ENCODE measurements at places on chromosomes 1 and 21. TPM values are rescaled to one million over a fixed set of nuclear protein-coding genes. Genes with fewer than 3 reads are reported as not detected.

LEMD1 gene
- not detected for total RNA-seq

OR2W3 gene
- 1.7 TPM for total RNA-seq

CHI3L2 gene
- total RNA-seq = 1.0 TPM

ATP8B2 gene
- total RNA-seq = 11.1 TPM

SAMD13 gene
- total RNA-seq = 1.3 TPM

RGS8 gene
- not detected for total RNA-seq

OR2AK2 gene
- total RNA-seq = not detected

S100A2 gene
- 3.0 TPM for total RNA-seq

SPATA1 gene
- total RNA-seq = 1.7 TPM

UBXN10 gene
- 1.2 TPM for total RNA-seq

GRCh38 chr1:248416226-248416625 is 13.4 kb downstream of the OR2T1 start:
- no peaks in the 10 kb centered on the region for H3K27me3 ChIP-seq
- H3K4me1 ChIP-seq = no peaks in the 10 kb centered on the region
- H3K36me3 ChIP-seq = no peaks in the 10 kb centered on the region
- H3K27ac ChIP-seq = no peak overlapping the region
- no peak overlapping the region for H3K4me3 ChIP-seq
- DNase-seq = no peak

DNA sequence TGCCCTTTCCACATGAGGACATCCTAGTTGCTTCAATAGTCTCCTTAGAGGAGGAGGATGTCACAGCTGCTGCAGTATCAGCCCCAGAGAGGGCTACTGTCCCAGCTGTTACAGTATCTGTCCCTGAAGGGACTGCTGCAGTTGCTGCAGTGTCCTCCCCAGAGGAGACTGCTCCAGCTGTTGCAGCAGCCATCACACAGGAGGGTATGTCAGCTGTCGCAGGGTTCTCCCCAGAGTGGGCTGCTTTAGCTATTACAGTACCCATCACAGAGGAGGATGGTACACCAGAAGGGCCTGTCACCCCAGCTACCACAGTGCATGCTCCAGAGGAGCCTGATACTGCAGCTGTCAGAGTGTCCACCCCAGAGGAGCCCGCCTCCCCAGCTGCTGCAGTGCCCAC is 78.5 kb upstream of the BMP8A start:
- no peak overlapping the region for H3K4me3 ChIP-seq
- H3K4me1 ChIP-seq = peaks cover 76% of the 10 kb centered on the region
- H3K27ac ChIP-seq = no peak overlapping the region
- no peak for DNase-seq

GRCh38 chr21:43975469-43976098 is 36.5 kb upstream of the TRAPPC10 start:
- H3K27ac ChIP-seq = no peak overlapping the region
- no peak overlapping the region for H3K4me3 ChIP-seq
- peak; percentile 62 for DNase-seq
- H3K36me3 ChIP-seq = no peaks in the 10 kb centered on the region
- no peaks in the 10 kb centered on the region for H3K4me1 ChIP-seq
- H3K27me3 ChIP-seq = no peaks in the 10 kb centered on the region

DNA sequence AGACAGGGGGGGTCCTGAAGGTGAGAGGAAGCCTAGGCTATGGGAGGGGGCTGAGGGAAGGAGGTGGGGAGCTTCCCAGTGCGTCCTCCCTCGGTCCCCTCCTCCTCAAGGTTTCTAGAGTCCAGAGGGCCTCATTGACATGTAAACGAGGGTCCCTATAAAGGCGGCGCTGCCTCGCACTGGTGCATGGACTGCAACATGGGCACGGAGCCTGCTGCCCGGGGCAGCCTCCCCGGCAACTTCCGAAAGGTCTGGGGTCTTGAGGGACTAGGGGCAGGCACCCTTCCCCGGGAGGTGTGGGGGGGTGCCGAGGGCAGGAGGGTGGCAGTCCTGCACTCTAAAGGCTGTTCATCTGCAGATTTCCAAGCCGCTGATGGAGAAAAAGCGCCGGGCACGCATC is at the start of gene HES3:
TSS of gene HES3 (plus strand) at position 187 of the 400 bp plus-strand sequence. CDS start at position 374, 187 bp downstream.
- H3K27ac ChIP-seq = no peak within 1 kb of the TSS
- peaks cover 6% of the 10 kb centered on the region for H3K4me1 ChIP-seq
- peaks cover 91% of the 10 kb centered on the region for H3K27me3 ChIP-seq
- no peak for DNase-seq
- H3K36me3 ChIP-seq = no peaks in the 10 kb centered on the region
- no peak within 1 kb of the TSS for H3K4me3 ChIP-seq

- H3K27ac ChIP-seq = no peak overlapping the region
- peaks cover 8% of the 10 kb centered on the region for H3K36me3 ChIP-seq
- H3K4me1 ChIP-seq = peaks cover 23% of the 10 kb centered on the region
These were observed 52.2 kb downstream of the TRAF5 start for GRCh38 chr1:211378844-211379243.

- DNase-seq = no peak
- H3K27ac ChIP-seq = no peak overlapping the region
- H3K4me3 ChIP-seq = no peak overlapping the region
- no peaks in the 10 kb centered on the region for H3K36me3 ChIP-seq
- no peaks in the 10 kb centered on the region for H3K4me1 ChIP-seq
- H3K27me3 ChIP-seq = no peaks in the 10 kb centered on the region
These were observed 45.3 kb upstream of the RGS1 start for GRCh38 chr1:192530254-192530653.

- H3K4me3 ChIP-seq = no peak overlapping the region
- no peak overlapping the region for H3K27ac ChIP-seq
- no peak for DNase-seq
- H3K27me3 ChIP-seq = no peaks in the 10 kb centered on the region
- H3K4me1 ChIP-seq = no peaks in the 10 kb centered on the region
- H3K36me3 ChIP-seq = no peaks in the 10 kb centered on the region
These were observed 311.6 kb downstream of the RPS6KC1 start for GRCh38 chr1:213362598-213362997.

DNA sequence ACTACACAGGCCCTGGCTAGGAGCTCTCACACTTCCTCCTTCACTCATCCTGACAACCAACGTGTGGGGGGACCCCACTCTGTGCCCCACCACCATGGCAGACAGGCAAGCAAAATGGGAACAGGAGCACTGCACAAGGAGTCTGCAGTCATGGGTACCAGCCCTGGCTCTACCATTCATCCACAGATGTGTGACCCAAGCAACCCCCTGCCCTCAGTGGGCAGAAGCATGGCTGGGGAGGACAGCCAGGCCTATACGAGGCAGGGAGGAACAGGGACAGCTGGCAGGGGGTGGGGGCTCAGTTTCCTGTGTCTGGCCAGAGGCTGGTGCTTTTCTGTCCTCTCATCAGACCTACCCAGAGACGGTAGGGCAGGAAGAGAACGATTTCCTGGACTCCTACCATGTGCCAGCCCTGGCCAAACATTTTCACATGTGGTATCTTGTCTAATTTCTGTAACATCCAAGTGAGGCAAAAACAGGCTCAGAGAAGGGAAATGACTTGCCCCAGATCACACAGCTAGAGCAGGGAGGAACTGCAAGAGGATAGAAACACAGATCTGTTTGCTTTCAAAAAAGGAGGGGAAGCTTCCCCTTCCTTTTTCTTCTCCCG is 178.0 kb downstream of the HIVEP3 start:
- no peak overlapping the region for H3K4me3 ChIP-seq
- H3K27ac ChIP-seq = no peak overlapping the region
- no peaks in the 10 kb centered on the region for H3K27me3 ChIP-seq

DNA sequence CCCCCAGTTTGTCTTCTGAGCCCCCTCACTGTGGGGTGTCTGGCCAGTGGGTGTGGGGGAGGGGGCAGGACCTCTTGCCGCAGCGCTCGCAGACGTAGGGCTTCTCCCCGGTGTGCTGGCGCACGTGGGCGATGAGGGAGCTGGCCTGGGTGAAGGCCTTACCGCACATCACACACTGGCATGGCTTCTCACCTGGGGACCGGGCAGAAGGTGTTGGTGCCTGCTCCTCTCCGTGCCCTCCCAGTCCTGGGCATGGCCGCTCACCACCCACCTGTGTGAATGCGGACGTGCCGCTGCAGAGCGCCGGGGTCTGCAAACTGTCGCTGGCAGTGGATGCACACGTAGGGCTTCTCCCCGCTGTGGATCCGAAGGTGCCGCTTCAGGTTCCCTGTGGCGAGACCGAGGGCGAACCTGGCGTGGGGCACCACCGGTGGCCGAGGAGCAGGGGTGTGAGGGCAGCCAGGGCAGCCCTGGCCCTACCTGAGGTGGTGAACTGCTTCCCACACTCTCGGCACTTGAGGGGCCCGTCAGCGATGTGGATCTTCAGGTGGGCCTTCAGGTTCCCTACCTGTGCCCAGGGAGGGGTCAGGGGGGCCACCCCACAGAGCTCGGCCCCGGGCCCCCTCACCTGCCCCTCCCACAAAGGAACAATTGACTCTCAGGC is 32.4 kb downstream of the ZBTB17 start:
- H3K4me1 ChIP-seq = peaks cover 14% of the 10 kb centered on the region
- peak; percentile 4 for DNase-seq
- H3K27me3 ChIP-seq = no peaks in the 10 kb centered on the region
- H3K36me3 ChIP-seq = peaks cover 96% of the 10 kb centered on the region
- no peak overlapping the region for H3K27ac ChIP-seq

DNA sequence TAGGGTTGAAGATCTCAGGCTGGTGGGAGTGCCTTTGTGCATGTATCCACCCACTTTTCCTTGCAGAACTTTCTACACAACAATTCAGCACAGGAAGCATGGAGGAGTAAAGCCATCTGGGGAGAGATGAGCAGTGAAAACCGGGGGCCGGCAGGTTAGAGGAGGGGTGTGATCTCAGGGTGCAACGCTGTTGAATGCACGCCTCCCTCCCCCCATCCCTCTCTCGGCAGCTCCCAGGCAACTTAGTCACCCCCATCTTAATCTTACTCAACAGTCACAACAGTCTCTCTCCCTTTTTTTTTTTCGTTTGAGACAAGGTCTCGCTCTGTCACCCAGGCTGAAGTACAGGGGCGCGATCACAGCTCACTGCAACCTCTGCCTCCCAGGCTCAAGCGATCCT is 16.6 kb upstream of the ABCG1 start:
- no peak overlapping the region for H3K4me3 ChIP-seq
- H3K27me3 ChIP-seq = no peaks in the 10 kb centered on the region
- peaks cover 6% of the 10 kb centered on the region for H3K4me1 ChIP-seq
- H3K27ac ChIP-seq = no peak overlapping the region

GRCh38 chr1:37755951-37756560 is 8.9 kb downstream of the EPHA10 start:
- H3K4me1 ChIP-seq = no peaks in the 10 kb centered on the region
- H3K27me3 ChIP-seq = peaks cover 10% of the 10 kb centered on the region
- H3K27ac ChIP-seq = no peak overlapping the region
- no peak for DNase-seq
- no peak overlapping the region for H3K4me3 ChIP-seq

DNA sequence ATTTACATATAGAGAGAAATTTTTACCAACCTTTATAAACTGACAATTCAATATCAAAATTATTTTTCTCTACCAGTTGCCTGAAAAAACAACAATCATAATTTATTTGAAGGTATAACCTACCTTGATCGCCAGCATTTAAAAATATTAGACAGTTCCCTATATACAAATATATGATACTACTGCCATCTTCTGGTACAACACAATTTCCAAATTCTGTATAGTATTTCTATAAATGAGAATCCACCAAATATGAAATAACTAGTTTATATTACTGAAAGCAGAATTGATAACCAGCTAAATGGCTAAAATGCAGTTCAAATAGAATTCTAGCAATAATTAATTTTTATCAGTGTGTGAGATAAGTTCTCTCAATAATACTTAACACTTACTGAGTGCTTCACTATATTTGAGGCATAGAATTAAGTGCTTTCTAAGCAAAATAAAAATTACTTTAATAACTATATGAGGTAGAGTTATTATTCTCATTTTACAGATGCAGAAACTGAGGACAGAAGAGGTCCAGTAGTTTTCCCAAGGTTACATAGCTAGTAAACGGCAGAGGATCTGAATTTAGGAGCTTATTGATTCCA is 75.6 kb downstream of the PIGK start:
- no peaks in the 10 kb centered on the region for H3K36me3 ChIP-seq
- no peaks in the 10 kb centered on the region for H3K4me1 ChIP-seq
- H3K27ac ChIP-seq = no peak overlapping the region
- no peaks in the 10 kb centered on the region for H3K27me3 ChIP-seq
- no peak overlapping the region for H3K4me3 ChIP-seq
- DNase-seq = no peak

- H3K4me1 ChIP-seq = no peaks in the 10 kb centered on the region
- no peak overlapping the region for H3K27ac ChIP-seq
- peak overlapping the region; percentile 47 for H3K4me3 ChIP-seq
These were observed 474.4 kb downstream of the FAM72C start for GRCh38 chr1:143497374-143497747.

- no peak for DNase-seq
- H3K27me3 ChIP-seq = no peaks in the 10 kb centered on the region
- no peaks in the 10 kb centered on the region for H3K36me3 ChIP-seq
- H3K27ac ChIP-seq = no peak overlapping the region
These were observed 331.0 kb upstream of the ZP4 start for GRCh38 chr1:238221738-238222137.

GRCh38 chr1:158371188-158371953 is 17.7 kb downstream of the CD1E start:
- H3K4me3 ChIP-seq = no peak overlapping the region
- H3K4me1 ChIP-seq = no peaks in the 10 kb centered on the region
- no peaks in the 10 kb centered on the region for H3K36me3 ChIP-seq
- H3K27ac ChIP-seq = no peak overlapping the region
- H3K27me3 ChIP-seq = no peaks in the 10 kb centered on the region

GRCh38 chr1:23720256-23720995 is 22.8 kb upstream of the ELOA start:
- H3K27me3 ChIP-seq = no peaks in the 10 kb centered on the region
- DNase-seq = no peak
- H3K4me3 ChIP-seq = no peak overlapping the region
- peaks cover 5% of the 10 kb centered on the region for H3K4me1 ChIP-seq
- H3K36me3 ChIP-seq = no peaks in the 10 kb centered on the region

- no peak overlapping the region for H3K27ac ChIP-seq
- no peak overlapping the region for H3K4me3 ChIP-seq
- peaks cover 10% of the 10 kb centered on the region for H3K4me1 ChIP-seq
These were observed 47.3 kb downstream of the LPGAT1 start for GRCh38 chr1:211783266-211783665.

DNA sequence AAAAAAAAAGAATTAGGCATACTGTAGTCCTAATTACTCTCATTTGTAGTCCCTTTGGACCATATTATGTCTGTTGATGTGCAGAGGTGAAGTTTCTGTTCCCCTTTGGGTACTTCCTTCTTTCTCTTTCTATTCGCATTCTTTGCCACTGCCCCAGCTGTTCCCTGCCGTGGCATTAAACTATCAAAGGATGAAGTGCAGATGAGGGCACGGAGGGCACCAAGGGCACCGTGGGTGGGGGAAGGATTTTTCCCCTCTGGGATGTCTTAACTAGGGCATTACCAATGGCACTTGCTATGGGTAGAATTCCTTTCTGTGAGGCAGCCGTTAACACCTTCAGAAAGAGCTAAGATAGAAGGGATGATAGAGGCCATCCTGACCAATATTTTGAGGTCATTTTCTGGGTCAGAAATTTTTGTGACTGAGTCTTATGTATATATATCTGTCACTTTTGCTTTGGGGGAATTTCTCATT is 4.9 kb upstream of the MAPKAPK2 start:
- H3K4me1 ChIP-seq = peaks cover 6% of the 10 kb centered on the region
- no peaks in the 10 kb centered on the region for H3K27me3 ChIP-seq
- H3K4me3 ChIP-seq = no peak overlapping the region
- DNase-seq = no peak
- no peak overlapping the region for H3K27ac ChIP-seq
- H3K36me3 ChIP-seq = no peaks in the 10 kb centered on the region

GRCh38 chr21:45794027-45794426 is 150.5 kb downstream of the PCBP3 start:
- DNase-seq = no peak
- H3K27me3 ChIP-seq = no peaks in the 10 kb centered on the region
- H3K4me3 ChIP-seq = no peak overlapping the region
- no peak overlapping the region for H3K27ac ChIP-seq

Measured in heart left ventricle (tissue), 16 donors.